ENCODE measurements at places on chromosomes 12 and 14.

GRCh38 chr12:53935383-53936341 is 3.0 kb upstream of the HOXC13 start:
- DNase-seq, result peak; percentile 29

GRCh38 chr12:24954261-24954660 is 5.4 kb upstream of the BCAT1 start:
- DNase-seq, result no peak

- peak; percentile 21 for DNase-seq
Measured at GRCh38 chr14:99576304-99576703, 27.7 kb downstream of the CCDC85C start.

- no peak for DNase-seq
Measured at GRCh38 chr14:56331592-56332216, 213.5 kb downstream of the PELI2 start.

- DNase-seq, result no peak
Measured at GRCh38 chr12:128982933-128983332, 129.7 kb downstream of the GLT1D1 start.

DNA sequence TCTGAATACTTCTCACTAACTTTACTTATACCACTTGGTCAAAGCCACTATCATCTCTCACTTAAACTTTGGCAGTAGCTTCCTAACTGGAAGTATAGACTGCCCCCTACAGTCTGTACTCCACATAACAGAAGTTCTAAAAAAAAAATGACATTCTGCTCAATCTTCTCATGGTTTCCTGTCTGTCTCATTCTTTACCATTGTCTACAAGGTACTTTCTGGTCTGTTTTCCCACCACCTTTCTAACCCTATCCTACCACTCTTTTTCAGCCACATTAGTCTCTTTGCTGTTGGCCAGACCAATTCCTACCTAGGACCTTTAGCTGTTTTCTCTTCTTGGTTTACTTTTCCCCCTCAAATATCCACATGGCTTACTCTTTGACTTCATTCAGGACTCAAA is 14.7 kb downstream of the CPSF6 start:
- peak; percentile 70 for DNase-seq

- no peak for DNase-seq
Measured at GRCh38 chr12:108009442-108010070, 119.5 kb upstream of the WSCD2 start.

GRCh38 chr12:130588696-130589539 is 127.2 kb downstream of the RIMBP2 start:
- no peak for DNase-seq

DNA sequence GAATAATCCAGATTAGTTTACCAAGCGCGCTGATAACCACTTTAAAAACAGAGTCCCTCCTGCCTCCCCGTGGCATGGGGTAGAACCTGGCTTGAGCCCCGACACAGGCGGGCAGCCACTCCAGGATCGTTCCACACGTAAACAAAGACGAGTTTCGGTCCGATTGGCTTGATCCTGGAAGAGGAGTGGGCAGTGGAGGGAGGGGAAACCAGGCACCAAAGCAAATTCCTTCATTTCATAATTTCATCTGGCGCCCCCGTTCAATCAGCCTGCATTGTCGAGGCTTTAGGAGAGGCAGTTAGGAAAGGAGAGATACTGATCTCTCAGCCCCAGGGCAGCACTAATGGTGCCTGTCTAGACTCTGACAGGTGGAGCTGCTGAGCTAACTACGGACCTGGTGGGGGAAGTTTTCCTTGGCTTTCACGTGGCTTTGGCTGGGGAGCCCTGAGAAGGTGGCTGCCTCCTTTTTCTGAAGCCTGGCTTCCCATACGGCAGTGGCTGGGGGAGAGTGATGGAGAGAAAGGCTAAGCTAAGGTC is 751 bp upstream of the GPRC5A start:
- peak; percentile 67 for DNase-seq

DNA sequence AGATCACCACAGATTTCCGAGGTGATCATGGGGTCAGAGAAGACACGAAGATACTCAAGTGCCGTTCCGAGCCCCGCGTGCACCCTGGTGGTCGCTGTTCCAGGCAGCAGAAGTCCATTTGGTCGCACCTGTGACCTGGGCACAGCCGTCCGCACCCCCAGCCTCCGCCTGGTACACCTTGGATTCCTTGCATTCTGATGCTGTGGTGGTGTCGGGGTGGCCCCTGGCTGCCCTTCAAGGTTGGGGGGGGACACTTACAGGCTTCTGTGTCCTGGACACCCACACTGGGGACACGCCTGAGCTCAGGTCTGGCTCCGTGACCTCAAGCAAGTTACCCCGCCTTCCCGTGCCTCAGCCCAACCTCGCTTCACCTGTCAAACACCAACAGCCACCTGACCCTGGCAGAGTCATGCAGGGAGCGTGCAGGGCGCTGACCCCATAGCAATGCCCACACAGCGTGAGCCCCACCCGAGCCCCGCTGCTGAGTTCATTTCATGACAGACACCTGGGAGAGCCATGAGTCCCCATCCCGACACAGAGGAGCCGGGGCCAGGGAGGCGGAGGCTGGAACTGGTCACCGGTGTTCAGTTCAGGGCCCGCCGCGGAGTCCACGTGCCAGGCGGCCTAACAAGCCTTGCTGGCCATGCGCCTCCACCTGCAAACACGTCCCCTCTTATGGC is 17.9 kb upstream of the GALNT9 start:
- no peak for DNase-seq

- DNase-seq, result no peak
Measured at GRCh38 chr12:52699960-52700359, 3.4 kb downstream of the KRT77 start.

DNA sequence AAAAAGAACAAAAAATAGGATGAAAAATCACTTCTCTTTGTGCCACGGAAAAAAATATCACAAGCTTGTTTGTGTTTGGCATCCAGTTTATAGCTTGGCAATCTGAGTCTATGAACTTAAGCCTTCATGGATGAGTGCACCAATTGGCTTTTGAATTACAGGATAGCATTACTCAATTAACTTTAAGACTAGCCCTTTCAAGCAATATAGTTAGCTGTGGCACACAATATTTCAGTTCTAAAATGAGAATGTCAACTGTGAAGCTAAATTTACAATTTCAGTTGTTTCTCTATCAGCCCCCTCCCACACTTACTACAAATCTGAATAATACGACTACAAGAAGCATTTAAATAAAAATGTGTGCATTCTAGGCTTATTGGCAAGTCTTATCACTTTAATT is 8.3 kb downstream of the RERG start:
- DNase-seq, result no peak

All from GM23248 (cell line).